AML-193 (cell line): ENCODE measurements at places on chromosomes 4 and X.
A peak's percentile ranks its signal among the peaks of the same experiment; 100 is the strongest.

- DNase-seq, result peak; percentile 86
Measured at GRCh38 chr4:114890773-114891172, 222.6 kb downstream of the NDST4 start.

DNA sequence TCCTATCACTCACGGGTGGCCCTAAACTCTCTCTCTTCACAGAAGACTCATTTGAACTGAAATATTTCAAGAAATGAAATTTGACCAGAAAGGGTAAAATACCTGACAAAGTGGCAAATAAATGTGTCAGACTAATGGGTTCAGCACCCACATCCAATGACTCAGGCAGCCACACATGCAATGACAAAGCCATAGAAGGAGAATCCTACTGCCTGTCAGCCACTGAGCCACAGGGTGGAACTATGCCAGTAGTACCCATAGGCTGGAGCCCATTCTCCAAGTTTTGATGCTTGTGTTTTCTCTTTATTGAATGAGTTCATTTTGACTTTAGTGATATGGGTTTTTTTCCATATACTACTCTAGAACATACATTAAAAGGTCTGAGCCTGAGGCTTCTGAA lies 179.0 kb downstream of the BEND2 start:
- DNase-seq, result no peak

GRCh38 chr4:62415256-62415655 lies 1215.1 kb downstream of the ADGRL3 start:
- DNase-seq, result no peak

GRCh38 chr4:80798082-80798481 lies 232.4 kb upstream of the BMP3 start:
- no peak for DNase-seq

DNA sequence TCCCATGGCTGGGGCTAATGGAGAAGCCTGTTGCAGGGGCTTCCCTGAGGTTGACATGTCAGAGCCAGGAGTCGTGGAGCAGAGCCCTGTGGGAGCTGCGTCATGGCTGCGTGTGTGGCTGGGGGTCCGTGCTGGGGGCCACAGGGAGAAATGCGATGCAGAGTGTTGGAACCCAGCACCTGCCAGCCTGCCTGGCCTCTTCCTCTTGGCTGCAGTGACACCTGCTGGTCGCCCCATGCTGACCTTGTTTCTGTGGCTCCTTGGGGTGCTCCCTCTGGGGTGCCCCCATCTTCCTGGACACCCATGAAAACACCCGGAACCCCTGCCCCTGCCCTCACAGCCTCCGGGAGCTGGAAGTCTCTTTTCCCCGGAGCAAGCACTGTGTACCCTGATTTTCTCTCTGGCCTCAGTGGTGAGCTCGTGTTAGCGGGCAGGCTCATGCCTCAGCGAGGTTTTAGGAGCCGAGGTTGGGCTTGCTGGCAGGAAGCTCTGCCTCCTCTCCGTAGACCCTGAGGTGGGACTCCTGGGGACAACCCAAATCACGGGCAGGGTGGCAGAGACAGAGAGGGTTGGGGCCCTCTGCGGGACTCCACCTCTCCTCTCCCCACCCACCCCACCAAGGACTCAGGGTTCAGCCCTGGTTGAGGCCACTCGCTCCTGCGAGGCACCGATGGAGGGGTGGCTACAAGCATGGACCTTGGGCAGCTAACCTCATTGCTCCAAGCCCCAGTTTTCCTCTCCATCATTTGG lies 103.7 kb downstream of the SORCS2 start:
- no peak for DNase-seq

GRCh38 chr4:20552004-20552403 lies 148.3 kb upstream of the PACRGL start:
- DNase-seq, result no peak

DNA sequence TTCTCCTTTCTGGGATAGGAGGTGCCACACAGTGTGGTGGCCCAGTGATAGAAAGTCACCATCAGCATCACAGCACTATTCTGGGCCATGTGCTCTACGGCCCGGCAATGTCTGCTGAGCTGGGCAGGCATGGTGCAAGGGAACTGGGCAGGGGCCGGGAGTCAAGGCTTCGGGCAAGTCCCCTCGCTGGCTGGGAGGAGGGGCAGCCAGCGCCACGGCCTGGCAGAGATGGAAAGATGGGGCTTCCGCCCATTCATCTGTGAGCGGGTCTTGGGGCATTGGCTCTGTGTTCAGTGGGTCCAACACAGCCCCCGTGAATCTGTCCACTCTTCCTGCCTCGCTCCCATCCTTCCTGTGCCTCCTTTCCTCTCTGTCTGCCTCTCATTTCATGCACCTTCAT lies 7.1 kb upstream of the ATP2B3 start:
- no peak for DNase-seq

GRCh38 chr4:6024313-6024960 lies 6.2 kb upstream of the C4orf50 start:
- no peak for DNase-seq

DNA sequence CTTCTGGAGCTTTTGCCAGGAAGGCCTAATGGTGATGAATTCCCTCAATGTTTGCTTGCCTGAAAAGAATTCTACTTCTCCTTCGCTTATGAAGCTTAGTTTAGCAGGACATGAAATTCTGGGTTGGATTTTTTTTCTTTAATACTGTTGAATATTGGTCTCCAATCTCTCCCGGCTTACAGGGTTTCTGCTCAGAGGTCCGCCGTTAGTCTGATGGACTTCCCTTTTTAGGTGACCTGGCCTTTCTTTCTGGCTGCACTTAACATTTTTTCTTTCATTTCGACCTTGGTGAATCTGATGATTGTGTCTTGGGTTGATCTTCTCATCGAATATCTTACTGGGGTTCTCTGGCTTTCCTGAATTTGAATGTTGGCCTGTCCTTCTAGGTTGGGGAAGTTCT lies 17.2 kb upstream of the TMPRSS11A start:
- no peak for DNase-seq

- DNase-seq, result no peak
Measured at GRCh38 chrX:154443479-154443910, 446 bp upstream of the FAM50A start.

- no peak for DNase-seq
Measured at GRCh38 chr4:76697129-76697803, 200.7 kb downstream of the SOWAHB start.

- DNase-seq, result no peak
Measured at GRCh38 chrX:15128861-15129260, 141.0 kb downstream of the ASB9 start.

GRCh38 chrX:153867139-153867538 lies 18.8 kb downstream of the L1CAM start:
- DNase-seq, result no peak

- no peak for DNase-seq
Measured at GRCh38 chr4:71545168-71545567, 206.3 kb downstream of the SLC4A4 start.

DNA sequence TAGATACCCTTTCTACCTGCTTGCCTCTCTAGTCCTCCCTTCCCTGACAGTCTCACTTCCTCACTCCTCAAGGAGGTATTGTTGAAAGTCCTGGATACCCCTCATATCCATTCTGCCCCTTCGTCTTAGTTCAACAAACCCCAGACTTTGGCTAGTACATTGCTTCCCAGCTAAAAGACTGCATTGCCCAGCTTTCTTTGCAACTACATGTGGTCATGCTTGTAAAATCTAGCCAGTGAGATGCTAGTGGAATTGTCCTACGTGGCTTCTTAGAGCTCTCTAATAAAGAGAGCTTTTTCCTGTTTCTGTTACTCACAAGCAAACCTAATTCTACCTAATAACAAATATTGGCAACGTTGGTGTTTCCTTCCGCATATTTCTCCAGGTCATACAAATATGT lies 237.9 kb upstream of the PSAPL1 start:
- DNase-seq, result no peak

DNA sequence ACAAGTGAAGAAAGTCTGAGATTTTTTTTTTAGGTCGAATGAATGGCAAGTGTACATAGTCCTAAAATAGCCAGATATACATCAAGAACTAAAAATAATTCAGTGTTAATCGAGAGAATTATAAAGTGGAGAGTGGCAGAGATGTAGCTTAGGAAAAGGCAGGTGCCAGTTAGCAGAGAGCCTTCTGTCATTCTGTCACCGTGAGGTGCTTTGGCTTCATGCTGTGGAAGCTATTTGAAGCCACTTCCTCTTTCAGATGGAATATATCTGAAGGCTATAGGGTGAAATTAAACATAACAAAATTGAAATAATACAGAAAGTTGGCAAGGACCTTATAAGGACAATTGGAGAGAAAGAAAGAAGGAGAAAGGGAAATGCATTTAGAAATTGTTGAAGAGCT lies 756.3 kb downstream of the CCSER1 start:
- DNase-seq, result no peak

- no peak for DNase-seq
Measured at GRCh38 chr4:168759959-168760527, 250.0 kb downstream of the CBR4 start.

GRCh38 chr4:71294301-71294700 lies 44.5 kb upstream of the SLC4A4 start:
- no peak for DNase-seq

DNA sequence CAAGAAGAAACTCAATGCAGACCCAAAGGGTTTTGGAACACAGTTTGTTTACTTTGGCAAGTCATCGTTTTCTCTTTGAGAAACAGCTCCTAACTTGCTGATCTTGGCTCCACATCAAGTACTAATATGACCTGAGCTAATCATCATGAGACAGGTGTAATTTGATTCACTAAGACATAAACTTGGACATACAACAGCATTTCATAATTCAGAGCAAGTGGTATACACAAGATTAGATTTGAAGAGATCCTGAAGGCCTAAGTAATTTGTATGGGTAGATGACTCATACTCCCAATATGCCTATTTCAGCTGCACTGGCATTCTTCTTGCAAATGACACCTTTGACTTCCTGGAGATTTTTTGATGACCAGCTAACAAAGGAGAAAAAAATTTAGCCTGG lies 1521.7 kb downstream of the RPA4 start:
- no peak for DNase-seq

- peak; percentile 55 for DNase-seq
Measured at GRCh38 chr4:158255727-158256324, 45.5 kb downstream of the TMEM144 start.

DNA sequence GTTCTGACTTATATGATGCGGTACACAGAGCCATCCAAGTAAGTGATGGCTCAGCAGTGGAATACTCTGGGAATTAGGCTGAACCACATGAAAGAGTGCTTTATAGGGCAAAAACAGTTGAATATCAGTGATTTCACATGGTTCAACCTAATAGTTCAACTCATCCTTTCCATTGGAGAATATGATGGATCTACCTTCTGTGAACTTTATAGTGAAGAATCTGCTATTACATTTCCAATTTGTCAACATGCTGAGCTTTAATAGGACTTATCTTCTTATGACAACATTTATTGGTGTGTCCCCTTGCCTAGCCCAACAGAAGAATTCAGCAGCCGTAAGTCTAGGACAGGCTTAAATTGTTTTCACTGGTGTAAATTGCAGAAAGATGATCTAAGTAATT lies 15.4 kb upstream of the AFP start:
- no peak for DNase-seq

- no peak for DNase-seq
Measured at GRCh38 chr4:181504924-181505323, 738.3 kb upstream of the TENM3 start.

DNA sequence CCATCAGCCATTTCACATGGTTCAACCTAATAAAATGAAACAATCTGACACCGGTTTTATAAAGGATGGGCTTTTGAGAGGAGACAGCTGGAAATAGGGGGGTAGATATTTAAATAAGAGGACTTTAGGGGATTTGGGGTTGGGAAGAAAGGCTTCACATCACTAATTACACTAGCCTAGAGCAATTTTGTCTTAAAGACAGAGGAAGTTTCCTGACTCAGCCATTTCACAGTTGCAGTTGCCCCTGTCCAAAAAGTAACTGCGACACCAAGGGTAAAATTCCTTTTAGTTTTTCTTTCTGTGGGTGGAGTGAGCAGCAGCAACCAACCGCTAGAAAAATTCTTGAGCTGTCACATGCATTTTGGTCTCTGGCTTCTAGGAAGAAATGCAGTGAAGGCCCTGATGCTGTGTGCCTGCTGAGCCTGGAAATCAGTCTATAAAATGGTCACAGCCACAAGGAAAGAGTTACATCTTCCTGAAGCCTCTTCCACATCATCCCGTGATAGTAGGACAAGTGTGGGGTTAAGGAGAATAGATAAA lies 233.6 kb downstream of the ZNF674 start:
- no peak for DNase-seq

DNA sequence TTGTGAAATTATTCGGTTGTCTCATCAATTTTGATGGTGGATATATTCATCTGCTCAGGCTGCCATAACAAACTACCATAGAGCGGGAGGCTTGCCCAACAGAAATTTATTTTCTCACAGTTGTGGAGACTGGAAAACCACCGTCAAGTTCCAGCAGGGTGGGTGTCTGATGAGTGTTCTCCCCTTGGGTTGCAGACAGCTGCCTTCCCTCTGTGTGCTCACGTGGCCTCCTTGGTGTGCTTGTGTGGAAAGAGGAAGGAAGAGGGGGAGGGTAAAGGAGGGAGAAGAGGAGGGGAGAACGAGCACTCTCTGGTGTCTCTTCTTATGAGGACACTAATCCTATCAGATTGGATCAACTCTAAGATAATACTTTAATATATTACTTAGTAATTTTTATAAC lies 123.8 kb upstream of the TEX13D start:
- peak; percentile 57 for DNase-seq

- DNase-seq, result peak; percentile 34
Measured at GRCh38 chr4:177367336-177367735, 57.7 kb downstream of the NEIL3 start.

GRCh38 chr4:62510228-62510627 lies 1310.1 kb downstream of the ADGRL3 start:
- DNase-seq, result no peak

GRCh38 chr4:51890760-51891159 lies 47.8 kb downstream of the DCUN1D4 start:
- no peak for DNase-seq

- no peak for DNase-seq
Measured at GRCh38 chr4:149136951-149137620, 678.6 kb downstream of the IQCM start.

- no peak for DNase-seq
Measured at GRCh38 chrX:150546711-150547153, 21.7 kb upstream of the MTM1 start.

GRCh38 chr4:76307660-76308014 lies 1.1 kb downstream of the STBD1 start:
- no peak for DNase-seq

GRCh38 chrX:8960957-8961468 lies 72.9 kb downstream of the FAM9B start:
- no peak for DNase-seq

DNA sequence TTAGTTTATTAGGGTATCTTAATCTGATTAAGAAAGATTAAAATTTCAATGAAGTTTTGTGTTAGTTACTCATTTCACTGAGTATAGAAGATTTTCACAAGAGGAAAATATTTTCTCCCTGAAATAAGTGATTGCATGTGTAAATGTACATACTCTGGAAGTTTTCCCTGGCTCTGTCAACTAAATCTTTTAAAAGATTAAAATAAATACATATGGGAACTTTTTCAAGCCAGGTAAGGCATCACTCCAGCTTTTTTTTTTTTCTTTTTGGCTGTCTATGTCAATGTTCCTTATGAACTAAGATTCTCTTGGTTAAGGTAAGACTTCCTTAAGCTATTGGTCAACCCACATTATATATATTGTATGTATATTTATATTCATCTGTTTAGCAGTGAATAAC lies 117.6 kb downstream of the CBR4 start:
- DNase-seq, result no peak
